ENCODE measurements at places on chromosomes 13 and 19.

DNA sequence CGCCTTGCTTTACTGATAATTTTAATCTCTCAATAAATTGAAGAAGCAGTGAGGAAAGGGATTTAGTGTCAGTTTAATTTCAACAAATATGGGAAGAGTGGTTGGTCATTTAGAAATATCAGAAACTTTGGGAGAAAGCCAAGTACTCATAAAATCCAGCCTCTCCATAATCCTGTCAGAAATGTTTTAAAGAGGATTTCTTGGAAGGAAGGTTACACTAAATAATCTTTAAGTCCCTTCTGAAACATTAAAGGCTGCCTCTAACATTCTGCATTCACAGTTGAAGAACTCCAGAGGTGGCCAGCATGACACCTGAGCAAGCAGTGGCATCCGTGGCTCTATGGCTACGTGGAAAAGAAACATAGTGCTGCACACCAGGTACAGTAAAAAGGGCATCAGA lies 378.5 kb downstream of the ENOX1 start:
- DNase-seq: no peak

DNA sequence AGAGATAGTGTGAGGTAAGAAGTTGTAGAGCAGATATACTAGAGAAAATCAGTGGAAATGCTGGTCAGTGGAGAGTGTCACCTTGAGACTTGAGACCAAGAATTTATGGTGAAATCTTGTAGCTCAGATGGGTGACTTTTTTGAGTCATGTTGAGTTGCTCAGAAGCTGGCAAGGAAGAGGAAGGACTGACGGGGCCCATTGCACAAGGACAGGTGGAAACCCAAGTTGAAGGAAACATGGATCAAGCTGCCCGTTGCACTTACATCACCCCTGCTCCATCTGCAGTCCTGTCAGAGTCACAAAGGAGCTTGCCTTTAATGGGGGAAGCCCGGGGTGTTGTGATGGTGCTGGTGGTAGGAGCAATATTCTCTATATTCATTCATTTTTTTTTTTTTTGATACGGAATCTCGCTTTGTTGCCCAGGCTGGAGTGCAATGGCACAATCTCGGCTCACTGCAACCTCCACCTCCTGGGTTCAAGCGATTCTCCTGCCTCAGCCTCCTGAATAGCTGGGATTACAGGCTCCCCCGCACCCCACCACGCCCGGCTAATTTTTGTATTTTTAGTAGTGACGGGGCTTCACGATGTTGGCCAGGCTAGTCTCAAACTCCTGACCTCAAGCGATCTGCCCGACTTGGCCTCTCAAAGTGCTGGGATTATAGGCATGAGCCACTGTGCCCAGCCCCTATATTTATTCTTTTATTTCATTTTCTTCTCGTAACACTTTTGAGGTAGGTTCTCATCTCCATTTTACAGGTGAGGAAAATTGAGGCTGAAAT lies 27.4 kb downstream of the UBAC2 start:
- no peak for DNase-seq

DNA sequence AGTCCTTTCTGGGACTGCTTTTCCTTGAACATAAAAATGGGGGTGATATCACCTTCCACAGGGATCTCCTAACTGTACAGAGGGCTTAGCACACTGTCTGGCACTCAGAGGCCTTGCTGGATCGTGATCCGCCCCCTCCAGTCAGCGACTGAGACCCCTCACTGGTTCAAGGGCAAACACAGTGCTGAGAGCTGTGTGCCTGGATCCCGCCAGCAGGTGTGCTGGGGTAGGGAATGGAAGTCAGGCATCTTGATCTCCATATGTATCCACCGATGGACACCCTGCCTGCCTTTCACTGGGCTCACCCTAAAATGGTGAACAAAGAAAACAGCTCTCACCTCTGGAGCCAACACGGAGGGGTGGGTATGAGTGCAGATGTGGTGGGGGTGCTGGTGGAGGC lies 64.3 kb downstream of the IRS2 start:
- DNase-seq: no peak

DNA sequence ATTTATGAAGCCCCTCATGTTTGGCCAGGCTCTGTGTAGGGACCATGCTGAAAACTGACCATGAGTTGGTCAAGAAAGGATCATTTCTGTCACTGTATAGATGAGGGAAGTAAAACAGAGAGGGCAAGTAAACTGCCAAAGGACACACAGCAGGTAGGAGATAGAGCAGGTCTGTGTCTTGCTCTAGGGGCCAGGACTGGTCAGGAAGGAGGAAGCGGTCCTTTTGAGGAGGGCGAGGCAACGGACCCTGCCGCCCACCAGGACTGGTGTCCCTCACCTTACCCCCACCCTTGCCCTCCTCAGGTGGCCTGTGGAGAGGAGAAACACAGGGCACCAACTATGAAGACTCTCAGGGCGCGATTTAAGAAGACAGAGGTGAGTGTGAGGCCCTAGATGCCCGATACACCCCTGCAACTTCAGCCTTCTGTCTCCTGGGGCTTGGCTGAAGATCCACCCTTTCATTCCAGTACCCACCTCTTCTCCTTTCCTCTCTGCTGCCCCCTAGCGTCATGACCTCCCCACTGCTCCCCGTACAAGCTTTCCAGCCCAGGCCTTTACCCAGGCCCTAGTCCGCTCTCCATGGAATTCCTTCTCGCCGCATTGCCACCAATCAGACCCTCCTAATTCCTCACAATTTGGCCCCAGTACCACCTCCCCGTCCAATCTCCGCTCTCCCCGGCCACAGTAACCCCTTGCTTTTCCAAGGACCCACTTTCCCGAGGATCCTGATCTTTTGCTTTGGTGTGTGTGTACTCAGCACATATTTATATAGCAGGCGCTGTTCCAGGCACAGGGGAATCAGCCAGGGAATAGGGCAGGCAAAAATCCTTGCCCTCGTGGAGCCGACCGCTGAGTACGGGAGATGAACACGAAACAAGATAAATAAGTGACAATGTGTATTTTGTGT lies 3.9 kb downstream of the ANKRD24 start:
- DNase-seq: no peak

GRCh38 chr19:3204646-3205275 lies 19.0 kb downstream of the NCLN start:
- DNase-seq: no peak

DNA sequence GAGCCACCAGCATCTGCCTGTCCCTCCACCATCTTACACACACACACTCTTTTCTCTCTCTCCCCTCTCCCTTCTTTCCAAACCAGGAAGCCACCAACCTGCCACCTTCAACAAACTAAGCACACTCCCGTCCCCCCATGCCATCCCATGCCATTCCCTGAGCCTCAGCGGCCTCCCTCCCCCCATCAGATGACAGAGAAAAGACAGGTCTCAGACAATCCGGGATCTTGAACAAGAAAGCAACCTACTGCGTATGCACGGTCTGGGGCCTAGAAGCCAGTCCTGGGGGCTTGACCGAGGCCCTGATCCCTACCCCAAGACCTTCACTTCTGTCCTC lies 19.4 kb downstream of the AKT2 start:
- DNase-seq: no peak
